Endothelial cell of umbilical vein (primary cell): ENCODE measurements at places on chromosomes 7 and 10.

- DNase-seq = no peak
Observed at GRCh38 chr7:120436487-120437060, 163.6 kb downstream of the KCND2 start.

- DNase-seq = no peak
Observed at GRCh38 chr7:13627455-13627854, 362.0 kb downstream of the ETV1 start.

DNA sequence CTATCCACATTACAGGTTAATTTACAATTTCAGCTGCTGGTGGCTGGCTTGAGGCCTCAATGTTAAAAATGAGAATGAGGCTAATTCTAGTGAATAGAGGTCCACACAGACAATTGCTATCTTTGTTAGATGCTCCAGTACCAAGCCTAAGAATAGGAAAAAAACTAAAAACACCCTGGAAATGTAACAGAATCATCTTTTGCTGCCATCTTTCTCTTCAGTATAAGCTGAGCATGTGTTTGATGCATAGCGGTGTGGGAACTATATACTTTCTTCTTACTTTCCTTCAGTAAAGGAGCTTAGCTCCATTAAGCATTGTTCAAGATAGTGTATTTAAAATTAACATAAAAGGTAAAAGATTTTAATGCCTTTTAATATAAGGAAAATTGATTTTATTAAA lies 5.6 kb downstream of the TMEM229A start:
- DNase-seq = no peak

DNA sequence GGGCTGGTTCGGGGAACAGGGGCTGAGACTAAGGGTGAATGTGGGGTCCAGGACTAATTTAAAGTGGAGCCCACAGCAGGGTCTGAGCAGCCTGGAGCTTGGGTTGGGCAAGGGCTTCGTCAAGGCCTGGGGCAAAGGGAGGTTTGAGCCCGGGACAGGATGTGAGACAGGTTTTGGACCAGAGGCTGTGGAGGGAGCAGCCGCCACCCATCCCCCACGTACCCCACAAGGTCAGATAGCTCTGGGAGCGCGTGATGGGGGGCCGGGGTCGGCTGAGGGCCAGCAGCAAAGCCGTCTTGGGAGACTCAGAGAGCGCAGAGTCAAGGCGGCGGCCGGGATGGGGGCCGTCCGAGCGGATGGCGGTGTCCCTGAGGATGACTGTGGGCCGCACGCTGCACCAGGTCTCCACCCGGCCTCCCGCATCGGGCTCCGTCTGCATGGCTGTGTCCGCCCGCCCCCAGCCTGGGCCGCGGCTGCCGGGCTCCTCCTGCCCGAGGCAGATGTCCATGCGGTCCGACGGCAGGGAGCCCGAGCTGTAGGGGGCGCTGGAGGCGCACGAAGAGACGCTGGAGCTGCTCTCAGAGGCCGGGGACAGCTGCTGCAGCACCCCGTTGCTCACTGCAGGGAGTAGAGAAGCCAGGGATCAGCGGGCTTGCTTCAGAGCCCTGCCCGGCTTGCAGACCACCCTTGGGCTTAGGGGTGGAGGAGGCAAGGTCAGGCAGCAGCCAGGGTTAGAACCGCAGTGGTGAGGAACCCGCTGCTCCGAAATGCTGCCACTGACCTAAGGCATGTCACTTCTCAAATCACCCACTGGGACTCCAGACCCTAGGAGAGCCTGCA lies 12.1 kb downstream of the PDZD7 start:
- peak; percentile 82 for DNase-seq

DNA sequence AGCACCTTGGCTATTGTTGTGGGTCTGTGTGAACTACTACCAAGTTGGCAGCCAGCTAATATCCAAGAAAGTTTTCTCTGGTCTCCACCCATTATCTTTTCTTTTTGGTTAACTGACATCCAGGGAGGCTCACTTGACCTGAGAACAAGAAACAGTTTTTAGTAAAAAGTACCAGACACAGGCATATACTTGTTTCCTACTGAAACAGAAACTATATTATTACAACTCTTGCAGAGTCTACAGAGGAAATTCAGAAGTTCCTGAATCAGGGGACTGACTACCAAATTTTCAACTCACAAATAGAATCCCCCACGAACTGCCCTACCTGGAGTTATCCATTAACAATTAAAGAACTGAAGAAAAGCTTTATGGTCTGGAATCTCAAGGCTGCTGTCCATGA lies 168.9 kb downstream of the KCND2 start:
- DNase-seq = no peak

- no peak for DNase-seq
Observed at GRCh38 chr10:122117475-122117874, 128.5 kb downstream of the TACC2 start.

DNA sequence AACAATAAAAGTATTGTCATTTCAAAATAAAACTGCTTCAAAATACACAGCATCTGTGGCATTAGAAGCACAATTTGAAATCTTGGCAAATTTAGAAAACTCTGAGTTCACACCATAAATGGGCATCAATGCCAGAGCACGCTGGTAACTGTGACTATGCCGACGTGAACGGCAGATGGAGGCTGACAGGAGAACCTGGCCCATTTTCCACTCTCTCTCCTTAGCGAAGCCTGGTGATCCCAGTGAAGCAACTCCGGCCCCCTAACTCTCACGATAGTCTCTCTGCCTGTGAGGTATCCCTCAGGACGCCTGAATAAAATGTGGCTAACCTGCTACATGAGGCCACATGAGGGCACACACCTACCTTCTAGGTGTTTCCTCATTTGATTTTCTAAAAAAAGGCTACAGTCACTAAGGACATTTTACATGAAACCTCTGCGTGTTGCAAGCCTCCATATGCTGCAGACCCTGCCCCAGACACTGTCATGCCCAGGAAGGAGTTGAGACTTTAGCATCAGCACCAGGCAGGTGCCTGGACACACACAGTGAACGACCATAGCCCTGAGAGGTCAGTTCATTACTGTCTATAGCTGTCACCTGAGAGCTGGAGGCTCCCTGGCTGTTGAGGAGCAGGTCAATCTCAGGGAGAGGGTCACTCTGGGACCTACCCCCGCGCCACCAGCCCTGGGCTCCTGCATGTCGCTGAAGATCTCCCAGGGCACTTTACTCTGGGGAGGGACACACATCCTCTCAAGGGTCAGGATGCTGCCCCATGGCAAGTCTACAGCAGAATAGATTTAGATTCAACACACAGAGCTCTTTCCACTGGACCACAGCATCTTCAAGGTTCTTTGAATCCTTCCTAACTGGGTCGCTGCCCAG lies 62.9 kb upstream of the CAMK2B start:
- no peak for DNase-seq

DNA sequence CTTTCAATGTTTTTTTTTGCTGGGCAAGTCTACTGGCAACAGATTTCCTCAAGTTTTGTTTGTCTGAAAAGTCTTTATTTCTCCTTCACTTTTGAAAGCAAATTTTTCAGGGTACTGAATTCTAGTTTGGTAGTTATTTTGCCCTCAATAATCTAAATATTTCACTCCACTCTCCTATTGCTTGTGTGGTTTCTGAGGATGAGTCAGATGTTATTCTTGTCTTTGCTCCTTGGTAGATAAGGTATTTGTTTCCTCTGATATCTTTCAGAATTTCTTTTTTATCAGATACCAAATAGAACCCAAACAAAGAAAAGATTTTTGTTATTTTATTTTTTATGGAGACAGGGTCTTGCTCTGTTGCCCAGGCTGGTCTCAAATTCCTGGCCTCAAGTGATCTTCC lies 99.2 kb upstream of the MALRD1 start:
- no peak for DNase-seq

- no peak for DNase-seq
Observed at GRCh38 chr7:82247814-82248433, 195.7 kb downstream of the CACNA2D1 start.

GRCh38 chr10:110861930-110862649 lies 9.6 kb upstream of the PDCD4 start:
- no peak for DNase-seq

GRCh38 chr7:127911968-127912511 lies 119.2 kb downstream of the LRRC4 start:
- no peak for DNase-seq

DNA sequence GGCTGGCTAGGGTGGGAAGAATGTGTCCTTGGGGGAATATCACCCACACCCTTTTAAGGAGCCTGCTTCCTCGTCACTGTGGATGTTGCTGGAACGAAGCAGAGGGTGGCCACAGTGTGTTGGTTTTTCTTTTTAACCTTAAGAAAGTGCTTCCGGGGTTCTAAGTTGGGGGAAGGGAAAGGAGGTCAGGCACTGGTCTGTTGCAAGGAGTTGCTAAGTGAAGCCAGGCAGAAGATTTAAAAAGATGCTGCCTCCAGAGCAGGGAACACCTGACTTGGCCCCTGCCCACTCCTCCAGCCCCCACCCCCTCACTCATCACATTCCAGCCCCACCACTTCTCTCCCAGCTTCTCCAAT lies 213.1 kb downstream of the EMX2 start:
- DNase-seq = no peak

DNA sequence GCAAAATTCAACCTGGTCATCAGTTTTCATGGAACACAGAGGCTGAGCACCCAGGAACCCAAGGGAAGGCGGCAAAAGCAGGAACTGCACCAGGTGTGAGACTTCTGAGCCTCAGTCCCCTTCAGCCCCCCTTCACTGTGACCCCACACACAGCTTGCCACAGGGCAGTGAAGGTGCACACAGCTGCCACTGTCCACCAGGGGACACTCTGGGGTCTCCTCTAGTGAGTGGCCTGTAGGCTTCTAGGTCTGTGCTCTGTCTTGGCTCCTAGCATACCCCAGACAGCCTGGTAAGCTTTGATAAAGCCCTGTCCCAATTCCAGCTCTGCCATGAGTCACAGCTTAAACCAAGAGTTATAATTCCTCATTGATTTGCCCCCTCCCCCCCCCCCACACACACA lies 12.1 kb downstream of the KCNH2 start:
- peak; percentile 27 for DNase-seq
